ENCODE measurements at places on chromosomes 7 and 10. TPM values are rescaled to one million over a fixed set of nuclear protein-coding genes. Genes with fewer than 3 reads are reported as not detected.

- no peak for DNase-seq
These were observed 31.0 kb upstream of the MKI67 start for GRCh38 chr10:128156999-128157755.

- DNase-seq = no peak
These were observed 6.0 kb downstream of the PRR15 start for GRCh38 chr7:29569648-29570047.

DNA sequence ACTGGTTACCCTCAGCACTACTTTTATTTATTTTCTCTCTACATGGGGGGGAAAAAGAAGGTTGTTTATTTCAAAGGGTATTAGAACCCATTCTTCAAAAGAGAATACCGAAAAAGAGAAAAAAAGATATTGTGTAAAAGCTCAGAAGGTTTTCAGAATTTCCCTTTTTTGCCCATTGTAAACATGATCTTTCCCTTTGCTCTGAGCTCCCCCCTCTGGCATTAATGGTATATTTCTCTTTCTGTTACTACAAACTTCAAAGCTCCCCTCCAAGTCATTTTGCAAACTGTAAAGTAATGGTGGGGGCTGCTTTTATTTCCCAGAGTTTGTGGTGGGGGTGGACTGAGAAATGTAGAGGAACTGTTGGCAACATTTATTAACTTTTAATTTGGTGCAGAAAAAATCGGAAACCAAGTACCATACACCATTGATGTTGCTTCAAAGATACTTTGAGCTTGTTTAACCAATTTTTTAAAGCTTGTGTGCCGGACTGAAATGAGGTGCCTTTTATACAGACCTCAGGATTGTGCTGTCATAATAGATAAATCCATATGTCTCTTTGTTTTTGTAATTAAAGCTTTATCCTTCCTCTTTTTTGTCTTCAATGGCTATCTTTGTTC is 181.5 kb downstream of the EXOC4 start:
- DNase-seq = no peak

- DNase-seq = peak; percentile 28
These were observed 104.6 kb downstream of the WDR37 start for GRCh38 chr10:1160561-1161314.

Gene NEUROD6
- total RNA-seq = not detected

Gene ECHDC3
- total RNA-seq = 16.6 TPM

DNA sequence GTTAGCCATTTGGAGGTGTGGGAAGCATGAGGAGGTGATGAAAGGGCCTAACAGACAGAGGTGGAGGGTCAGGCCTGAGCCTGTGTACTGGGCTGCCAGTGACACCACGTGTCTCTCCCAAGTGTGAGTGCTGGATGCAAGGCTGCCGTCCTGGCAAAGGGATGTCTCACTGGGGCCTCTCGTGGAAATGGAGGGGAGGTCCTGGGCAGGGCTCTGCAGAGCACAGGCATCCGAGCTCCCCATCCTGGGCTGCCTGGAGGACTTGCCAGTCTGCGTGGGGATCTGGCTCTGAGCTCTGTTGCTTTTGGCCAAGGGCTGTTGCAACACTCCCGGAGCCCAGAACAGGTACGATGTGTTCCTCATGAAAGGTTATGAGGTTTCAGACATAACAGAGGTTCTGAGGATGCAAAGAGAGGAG is 77.3 kb downstream of the GRK5 start:
- DNase-seq = no peak

- DNase-seq = no peak
These were observed 44.8 kb upstream of the GLCCI1 start for GRCh38 chr7:7923818-7924217.

Gene MACROH2A2
- 2.3 TPM for total RNA-seq

DNA sequence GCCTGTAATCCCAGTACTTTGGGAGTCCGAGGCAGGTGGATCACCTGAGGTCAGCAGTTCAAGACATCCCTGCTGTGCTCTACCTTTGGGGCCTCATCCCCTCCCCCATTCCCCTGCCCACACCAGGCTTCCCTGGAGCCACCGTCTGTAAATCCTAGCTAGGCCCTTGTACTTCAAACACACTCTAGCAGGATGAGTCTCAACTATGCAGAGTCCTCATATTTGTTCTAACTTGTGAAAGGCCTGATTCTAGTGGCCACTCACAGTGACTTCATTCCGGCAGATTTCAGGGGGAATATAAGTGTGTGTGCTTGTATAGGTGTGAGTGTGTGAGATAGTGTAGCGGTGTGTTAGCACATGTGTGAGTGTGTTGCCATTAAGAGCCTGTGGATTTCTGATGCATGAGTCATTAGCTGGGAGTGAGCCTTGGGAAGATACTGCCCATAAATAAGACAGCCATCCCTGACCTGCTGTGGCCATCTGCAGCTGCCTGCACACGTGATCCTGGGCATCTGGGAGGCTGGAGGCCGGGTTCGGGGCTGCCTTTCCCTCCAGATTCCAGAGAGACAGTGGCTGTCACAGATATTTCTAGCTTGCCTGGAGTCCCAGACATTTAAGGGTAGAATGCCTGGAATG is 1.7 kb upstream of the NEURL1 start:
- DNase-seq = no peak

- DNase-seq = no peak
These were observed 2.1 kb downstream of the RET start for GRCh38 chr10:43078986-43079273.

GRCh38 chr7:156376317-156376716 is 264.3 kb upstream of the RNF32 start:
- DNase-seq = no peak

Gene ENTPD1
- total RNA-seq = 0.67 TPM

GRCh38 chr7:128263420-128263819 is 22.3 kb downstream of the LEP start:
- DNase-seq = no peak

DNA sequence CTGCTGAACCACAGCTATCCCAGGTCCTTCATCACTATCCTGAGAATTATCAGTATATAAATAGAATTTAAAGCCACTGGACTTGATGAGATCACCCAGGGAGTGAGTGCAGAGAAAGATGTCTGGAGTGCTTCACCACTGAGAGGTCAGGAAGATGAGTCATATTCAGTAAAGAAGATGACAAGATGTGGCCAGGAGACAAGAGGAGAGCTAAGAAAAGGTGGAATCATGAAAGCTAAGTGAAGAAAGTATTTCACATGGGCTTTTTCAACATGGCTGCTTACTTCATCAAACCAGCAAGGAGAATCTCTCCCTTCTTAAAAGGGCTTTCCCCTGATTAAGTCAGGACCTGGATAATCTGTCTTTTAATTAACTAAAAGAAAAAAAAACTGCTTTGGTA is 9.1 kb upstream of the PRKAR2B start:
- DNase-seq = no peak

DNA sequence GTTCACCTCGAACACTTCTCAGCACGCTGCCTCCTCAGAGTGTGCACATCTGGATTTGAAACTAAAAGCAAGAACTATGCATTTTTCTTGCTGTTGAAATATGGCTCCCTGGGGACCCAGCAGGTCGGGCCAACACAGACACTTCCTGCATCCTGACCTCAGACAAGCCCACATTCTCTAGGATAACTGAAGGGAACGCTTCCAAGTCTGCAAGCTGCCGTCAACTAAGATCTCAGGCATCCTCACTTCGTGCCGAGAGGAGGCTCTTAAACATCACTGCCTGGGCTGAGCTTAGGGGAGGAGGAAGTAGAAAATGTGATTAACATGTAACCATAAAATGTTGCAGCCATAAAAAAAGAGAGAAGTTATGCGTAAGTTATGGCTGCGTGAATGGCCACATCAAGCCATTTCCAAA is 65.5 kb downstream of the PYROXD2 start:
- DNase-seq = peak; percentile 24

DNA sequence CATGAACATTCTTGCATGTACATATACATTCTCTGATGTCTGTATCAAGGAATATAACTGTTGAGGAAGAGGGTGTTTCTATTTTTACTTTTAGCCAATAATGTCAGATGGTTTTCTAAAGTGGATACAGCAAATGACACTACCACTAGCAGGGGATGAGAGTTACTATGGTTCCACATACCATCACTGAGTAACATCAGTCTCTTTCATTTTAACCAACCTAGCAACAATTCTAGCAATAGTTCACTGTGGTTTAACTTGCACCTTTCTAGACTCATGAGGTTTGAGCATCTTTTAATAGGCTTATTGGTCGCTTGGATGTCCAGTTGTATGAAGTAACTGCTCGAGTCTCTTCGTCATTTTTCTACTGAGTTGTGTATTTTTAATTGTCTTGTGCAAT is 68.5 kb upstream of the ZNF746 start:
- DNase-seq = no peak

GRCh38 chr7:106625678-106626301 is 35.2 kb downstream of the CCDC71L start:
- no peak for DNase-seq

DNA sequence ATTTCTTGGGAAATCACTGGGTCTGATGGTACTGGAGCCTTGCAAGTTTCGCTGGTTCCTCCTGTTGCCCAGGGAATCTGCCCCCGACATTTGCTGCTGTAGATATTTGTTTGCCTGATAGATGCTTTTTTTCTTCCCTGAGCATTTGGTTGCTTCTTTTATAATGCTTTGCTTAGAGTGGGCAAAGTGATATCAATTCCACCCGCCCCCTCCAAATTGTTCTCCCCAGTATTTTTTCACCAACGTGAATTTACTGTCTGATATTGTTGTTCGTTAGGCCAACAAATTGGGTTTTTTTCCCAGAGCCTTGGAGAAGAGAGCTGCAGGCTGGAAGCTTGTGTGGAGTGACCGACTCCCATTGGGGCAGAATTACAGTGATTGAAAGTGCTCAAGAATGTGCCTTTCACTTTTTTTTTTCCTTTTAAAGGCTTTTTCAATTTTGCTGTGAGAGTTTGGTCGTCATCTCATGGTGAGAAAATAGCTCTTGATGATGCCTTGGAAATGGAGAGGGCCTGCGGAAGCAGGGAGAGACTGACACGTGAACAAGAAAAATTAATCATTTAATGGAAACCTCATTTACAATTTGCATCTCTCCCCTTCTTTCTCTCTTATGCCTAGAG is 2.5 kb downstream of the GRK5 start:
- no peak for DNase-seq

GRCh38 chr7:50651271-50651989 is 86.2 kb upstream of the DDC start:
- no peak for DNase-seq

- no peak for DNase-seq
These were observed 508.6 kb downstream of the TNS3 start for GRCh38 chr7:47073284-47073683.

- DNase-seq = no peak
These were observed 86.8 kb upstream of the CSTF2T start for GRCh38 chr10:51786016-51786683.

- peak; percentile 91 for DNase-seq
These were observed 18.2 kb downstream of the POLL start for GRCh38 chr10:101569622-101570427.

DNA sequence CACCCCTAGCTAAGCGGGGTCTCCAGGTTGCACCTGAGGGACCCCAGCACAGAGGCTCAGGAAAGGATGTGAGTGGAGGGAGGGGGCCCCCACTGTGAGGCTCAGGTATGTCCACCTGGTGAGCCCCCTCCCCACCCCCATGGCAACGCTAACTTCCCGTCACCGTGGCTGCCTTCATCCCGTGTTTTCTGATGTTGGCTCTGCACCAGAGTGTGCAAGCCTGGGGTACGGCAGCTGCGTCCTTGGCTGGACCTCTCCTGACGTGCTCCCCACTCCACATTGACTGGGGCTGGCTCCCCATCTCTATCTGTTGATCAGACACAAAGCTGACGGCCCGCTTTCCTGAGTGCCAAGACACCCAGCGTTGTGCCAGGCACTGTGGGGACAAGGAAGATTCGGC is 136.7 kb downstream of the ACTR3B start:
- DNase-seq = no peak

DNA sequence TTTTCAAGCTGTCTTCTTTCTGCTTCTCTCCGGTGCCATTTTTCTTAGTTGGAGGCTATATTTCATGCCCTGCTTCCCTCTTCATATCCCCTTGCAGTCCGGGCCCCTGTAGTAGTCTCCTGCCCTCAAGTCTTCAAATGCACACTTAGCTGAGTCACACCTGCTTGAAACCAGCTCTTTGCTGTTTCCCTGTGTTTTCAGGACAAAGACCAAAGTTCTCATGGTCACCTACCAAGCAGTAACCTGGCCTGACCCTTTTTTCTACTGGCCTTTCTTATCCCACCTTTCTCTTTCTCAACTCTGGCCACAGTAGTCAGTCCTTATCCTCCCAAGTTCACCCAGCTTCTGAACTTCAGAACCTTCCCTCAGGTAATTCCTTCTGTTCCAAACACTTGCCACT is 28.5 kb downstream of the GLUD1 start:
- no peak for DNase-seq

DNA sequence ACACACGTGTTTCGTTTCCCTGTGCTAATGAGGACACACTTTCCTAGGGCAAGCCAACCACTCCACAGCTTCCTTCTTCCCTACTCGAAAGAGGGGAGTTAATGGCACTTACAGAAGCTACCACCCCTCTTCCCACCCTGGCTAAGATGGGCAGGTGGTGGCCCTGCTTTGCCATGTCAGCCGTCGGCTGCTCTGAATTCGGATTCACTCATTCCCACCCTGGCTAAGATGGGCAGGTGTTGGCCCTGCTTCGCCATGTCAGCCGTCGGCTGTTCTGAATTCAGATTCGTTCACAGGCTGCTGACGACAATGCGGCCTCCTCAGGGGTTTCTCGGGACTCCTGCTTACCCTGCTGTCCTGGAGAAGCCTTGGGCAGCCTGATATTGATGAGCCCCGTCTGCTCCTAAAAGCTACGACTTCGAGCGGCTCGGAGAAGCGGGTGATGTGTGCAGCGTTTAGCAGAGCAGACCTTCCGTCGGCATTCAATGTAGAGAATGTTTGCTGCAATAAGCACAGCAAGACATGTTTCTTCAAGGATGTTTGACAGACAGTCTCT is 56.2 kb upstream of the PPP2R2D start:
- no peak for DNase-seq

DNA sequence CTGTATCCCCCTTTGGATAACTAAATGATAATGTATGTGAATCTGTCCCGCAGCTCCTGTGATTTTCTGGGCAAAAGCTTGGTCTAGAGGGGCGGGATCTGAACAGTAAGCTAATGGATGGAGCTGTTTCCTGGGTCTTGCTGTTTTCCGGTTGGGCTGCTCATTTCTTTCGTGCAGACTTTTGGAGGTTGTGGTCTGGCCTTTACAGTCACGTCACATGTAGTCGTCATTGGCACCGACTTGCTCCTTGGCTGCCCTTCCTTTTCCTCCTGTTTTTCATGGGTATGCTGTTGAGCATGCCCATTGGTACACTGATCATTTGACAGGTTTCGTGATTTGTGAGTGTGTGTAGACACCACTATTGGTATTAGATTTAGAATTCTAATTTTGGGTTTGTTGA is 2.0 kb downstream of the FBH1 start:
- DNase-seq = no peak

GRCh38 chr7:71016401-71016800 is 115.5 kb upstream of the GALNT17 start:
- no peak for DNase-seq

DNA sequence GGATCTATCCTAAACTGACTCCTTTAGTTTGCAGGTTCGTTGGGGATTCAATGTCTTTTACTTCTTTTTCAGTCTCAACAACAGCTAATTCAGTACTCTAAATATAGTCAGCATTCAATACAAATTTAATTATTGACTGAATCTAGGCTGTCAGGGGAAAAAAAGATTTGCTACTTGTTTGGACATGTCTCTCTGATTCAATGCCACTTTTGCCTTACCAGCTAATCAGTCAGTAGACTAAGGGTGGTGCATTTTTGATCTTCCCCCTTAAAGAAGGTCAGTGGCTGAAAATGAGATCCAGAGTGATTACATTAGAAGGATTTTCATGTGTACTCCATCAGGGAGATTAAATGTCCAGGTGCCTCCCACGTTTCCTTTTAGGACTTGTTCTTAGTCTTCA is 145.1 kb downstream of the C1GALT1 start:
- no peak for DNase-seq

Gene CYP3A4
- 7.1 TPM for total RNA-seq

- DNase-seq = no peak
These were observed 12.3 kb downstream of the DDIT4 start for GRCh38 chr10:72285972-72286521.
